ENCODE measurements at places on chromosomes 5 and 9. TPM values are rescaled to one million over a fixed set of nuclear protein-coding genes. Genes with fewer than 3 reads are reported as not detected.

The BTNL3 gene
- not detected for polyA plus RNA-seq

The ADGRV1 gene
- polyA plus RNA-seq: 0.92 TPM

GRCh38 chr9:70475211-70475610 is 60.8 kb upstream of the KLF9 start:
- DNase-seq: no peak

- no peak for DNase-seq
Measured at GRCh38 chr5:124124711-124125229, 612.8 kb downstream of the CSNK1G3 start.

DNA sequence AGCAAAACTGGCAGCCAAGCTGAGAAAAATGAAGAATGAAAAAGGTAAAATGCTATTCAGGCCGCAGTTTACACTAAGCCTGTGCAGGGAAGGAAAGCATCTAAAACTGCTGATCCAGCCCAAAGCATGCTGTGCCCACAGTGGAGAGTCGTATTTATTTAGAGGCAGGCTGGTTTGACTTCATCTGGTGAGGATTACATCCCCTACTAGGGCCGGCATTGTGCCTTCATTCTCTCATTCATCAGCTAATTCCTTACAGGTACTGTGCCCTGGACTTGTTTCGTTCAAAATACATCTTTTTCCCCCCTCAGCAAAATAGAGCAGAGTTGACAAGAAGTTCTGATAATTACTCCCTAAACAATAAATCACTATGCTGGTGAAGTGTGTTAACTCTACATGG is 137.5 kb upstream of the DAP start:
- no peak for DNase-seq

The OR13J1 gene
- 0.10 TPM for polyA plus RNA-seq

GRCh38 chr5:125057912-125058826 is 311.7 kb upstream of the ZNF608 start:
- DNase-seq: peak; percentile 61

GRCh38 chr9:105414947-105415661 is 32.7 kb upstream of the FSD1L start:
- peak; percentile 41 for DNase-seq

The IL31RA gene
- 0.94 TPM for polyA plus RNA-seq

The GARNL3 gene
- 15.8 TPM for polyA plus RNA-seq

DNA sequence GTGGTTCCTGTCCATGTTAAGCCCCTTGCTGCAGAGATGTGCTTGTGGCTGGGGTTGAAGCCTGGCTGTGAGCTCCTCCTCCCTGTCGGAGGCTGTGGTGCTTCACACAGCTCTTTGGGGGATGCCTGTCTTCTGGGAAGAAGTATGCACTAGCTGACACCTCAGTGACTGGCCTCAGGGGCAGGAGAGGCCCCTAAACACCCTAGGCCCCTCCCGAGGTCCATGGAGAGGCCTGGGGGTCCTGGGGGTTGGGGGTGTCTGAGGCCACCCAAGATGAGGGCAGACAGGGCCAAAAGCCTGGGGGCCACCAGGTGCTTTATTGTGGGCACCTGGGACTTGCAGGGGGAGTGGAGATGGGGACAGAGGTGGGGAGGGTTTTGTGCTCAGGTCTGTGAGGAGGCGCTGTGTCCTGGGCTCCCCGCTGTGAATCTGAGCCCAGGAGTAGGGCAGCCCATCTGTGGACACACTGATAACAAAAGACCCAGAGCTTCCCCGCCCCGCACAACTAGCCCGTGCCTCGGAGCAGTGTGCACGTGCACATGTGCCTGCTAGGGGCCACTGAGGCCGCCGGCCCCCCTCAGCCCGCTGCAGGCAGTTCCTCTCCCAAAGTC is 92.0 kb downstream of the PHF2 start:
- no peak for DNase-seq

GRCh38 chr9:107246259-107247254 is 36.5 kb upstream of the RAD23B start:
- DNase-seq: no peak

The UGCG gene
- polyA plus RNA-seq: 31.0 TPM

- no peak for DNase-seq
Measured at GRCh38 chr9:91783876-91784672, 166.0 kb downstream of the ROR2 start.

GRCh38 chr9:114366334-114367128 is 21.3 kb downstream of the AKNA start:
- no peak for DNase-seq

GRCh38 chr9:116686693-116687073 is 422 bp upstream of the TRIM32 start:
- peak; percentile 11 for DNase-seq

- no peak for DNase-seq
Measured at GRCh38 chr9:134620751-134621557, 20.6 kb upstream of the COL5A1 start.

GRCh38 chr9:70085241-70085640 is 41.6 kb downstream of the MAMDC2 start:
- DNase-seq: no peak

GRCh38 chr5:150289551-150290390 is at the start of gene CAMK2A:
TSS of gene CAMK2A (minus strand) at chr5:150289773. CDS start at chr5:150289625, 148 bp downstream.
- no peak for DNase-seq

DNA sequence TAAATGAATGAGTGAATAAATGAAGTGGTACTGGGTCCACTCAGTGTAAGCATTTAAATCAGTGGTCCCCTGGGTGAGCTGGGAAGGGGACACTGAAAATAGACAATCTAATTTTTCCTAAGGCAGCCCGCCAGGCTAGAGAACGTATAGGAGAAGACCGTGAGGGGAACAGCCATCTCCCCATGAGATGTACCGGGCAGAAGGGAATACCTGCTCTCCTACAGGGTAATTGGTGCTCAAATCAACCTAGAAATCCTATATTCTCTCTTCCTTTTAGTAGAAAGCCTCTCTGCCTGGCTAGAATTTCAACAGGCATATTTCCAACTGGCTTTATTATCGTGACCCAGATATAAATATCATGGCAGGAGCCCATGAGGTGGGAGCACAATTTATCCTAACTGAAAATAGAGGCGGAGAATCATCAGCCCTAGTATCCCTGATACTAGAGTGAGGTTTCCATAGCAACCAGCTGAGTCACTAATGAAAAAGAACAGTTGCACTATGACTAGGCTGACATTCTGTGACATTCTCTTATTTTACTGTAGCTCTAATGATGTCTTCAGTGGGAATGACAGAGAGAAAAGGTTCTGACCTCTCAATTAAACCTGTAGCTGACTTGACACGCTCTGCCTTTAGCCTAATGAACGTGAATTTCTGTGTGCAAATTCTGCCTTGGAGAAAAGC is 96.5 kb upstream of the CAST start:
- DNase-seq: no peak

- no peak for DNase-seq
Measured at GRCh38 chr9:71681708-71682272, 86.5 kb downstream of the CEMIP2 start.

The SLC6A3 gene
- not detected for polyA plus RNA-seq

DNA sequence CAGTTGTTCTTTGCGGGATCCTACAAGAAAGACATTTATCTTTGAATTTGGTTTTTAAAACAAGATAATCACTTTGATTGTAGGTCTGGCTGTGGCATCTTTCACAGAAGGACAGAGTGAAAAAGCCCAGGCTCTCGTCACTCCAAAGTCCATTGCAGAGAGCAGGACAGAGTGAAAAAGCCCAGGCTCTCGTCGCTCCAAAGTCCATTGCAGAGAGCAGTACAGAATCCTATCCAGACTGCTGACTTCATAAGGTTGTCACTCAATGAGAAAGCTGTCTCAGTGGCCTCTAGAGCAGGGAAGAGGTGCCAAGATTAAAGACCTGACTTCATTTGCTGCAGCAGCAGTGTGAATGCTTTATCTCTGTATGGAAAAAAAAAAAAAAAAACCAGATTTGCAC is 16.3 kb upstream of the GPX8 start:
- no peak for DNase-seq

DNA sequence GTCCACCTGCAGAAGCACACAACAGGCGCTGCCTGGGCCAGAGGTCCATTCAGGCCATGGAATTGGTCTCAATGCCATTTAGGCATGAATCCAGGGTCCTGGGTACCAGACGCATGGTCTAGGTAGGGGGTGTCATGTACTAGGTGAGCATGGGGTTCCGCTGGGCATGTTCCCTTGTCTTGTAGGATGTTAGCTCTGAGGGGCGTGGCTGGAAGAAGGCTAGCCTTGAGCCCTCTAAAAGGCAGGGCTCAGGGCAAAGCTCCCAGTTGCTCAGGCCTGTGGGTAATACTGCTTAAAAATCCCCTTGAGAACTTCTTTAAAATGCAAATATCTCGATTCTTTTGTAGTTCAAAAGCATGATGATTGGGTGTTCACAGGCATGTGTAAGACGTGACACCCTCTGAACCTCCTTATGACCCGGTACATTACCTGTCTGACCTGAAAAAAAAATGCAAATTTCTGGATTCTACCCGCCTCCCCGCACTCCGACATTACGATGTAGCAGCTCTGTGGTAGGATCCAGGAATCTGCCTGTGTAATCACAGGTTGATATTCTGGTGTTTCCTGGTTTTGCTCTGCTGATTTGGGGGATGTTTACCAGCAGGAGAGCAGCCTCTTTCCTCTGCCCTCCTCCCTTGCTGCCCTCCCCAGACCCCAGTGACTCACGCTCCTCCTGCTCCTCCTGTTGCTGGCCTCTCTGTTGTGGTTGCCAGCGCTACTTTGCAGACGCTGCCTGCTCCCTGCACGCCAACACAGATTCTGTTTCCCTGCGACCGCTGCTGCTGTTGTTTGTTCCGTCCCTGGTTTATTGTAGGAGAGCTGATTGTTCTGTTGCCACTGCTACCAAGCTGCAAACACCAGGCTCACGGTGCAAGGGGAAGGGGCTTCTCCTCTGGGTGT is 5.7 kb downstream of the TMC1 start:
- peak; percentile 32 for DNase-seq

DNA sequence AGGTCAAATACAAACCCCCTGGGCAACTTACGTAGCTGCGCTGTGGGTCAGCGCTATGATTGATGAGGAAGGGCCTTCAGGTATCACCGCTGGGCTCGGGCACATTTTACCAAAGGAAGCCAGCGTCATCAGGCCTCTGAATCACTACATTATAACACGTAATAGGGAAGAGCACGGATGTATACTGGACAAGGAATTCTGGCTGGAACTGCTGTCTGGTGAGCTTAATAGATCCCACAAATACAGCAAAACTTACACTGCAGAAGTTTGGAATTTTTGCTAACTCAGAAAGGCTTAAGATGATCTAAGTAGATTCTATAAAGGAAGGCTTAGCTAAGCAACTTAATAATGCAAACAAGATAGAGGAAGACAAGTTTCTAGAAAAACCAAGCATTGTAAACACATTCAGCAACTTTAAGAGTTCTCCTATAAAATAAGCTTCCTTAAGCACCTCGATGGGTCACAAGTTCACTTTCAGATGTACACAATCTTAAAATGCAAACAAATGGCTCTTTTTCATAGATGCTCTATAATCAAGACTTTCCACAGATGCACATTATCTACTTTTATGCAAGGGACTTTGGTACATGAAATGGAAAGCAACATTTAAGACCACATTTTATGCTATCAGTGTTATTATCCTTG is 360.1 kb upstream of the PANK3 start:
- DNase-seq: no peak

- no peak for DNase-seq
Measured at GRCh38 chr9:94584555-94584954, 9.1 kb downstream of the FBP2 start.

GRCh38 chr9:98732091-98732490 is 23.4 kb upstream of the GABBR2 start:
- DNase-seq: no peak

The CPLANE1 gene
- 17.9 TPM for polyA plus RNA-seq

The IFNK gene
- polyA plus RNA-seq: not detected

- DNase-seq: no peak
Measured at GRCh38 chr9:116550696-116551436, 136.2 kb upstream of the TRIM32 start.

GRCh38 chr5:29261213-29261612 is 1932.3 kb upstream of the CDH6 start:
- no peak for DNase-seq

- DNase-seq: no peak
Measured at GRCh38 chr5:168723037-168723436, 143.9 kb upstream of the PANK3 start.

The PALM2AKAP2 gene
- polyA plus RNA-seq: 30.6 TPM

GRCh38 chr9:93244510-93245436 is 60.8 kb downstream of the WNK2 start:
- no peak for DNase-seq

DNA sequence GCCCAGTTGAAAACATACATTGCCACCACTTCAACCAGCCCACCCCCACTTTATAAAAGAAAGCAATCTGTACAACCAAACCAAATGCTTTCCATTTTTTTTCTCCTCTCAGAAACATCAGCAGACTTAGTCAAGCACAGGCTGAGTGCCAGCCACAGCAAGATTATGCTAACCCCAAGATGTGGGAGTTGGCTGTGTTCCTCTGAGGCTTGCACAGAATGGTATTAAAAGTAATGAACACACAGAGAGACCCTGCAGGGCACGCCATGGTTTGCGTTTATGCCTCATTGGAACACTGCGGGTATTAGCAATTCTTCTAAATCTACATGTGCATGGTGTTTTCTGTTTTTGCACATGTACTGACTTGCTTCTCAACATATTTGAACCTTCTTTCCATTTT is 419.9 kb upstream of the GRAMD2B start:
- DNase-seq: no peak

DNA sequence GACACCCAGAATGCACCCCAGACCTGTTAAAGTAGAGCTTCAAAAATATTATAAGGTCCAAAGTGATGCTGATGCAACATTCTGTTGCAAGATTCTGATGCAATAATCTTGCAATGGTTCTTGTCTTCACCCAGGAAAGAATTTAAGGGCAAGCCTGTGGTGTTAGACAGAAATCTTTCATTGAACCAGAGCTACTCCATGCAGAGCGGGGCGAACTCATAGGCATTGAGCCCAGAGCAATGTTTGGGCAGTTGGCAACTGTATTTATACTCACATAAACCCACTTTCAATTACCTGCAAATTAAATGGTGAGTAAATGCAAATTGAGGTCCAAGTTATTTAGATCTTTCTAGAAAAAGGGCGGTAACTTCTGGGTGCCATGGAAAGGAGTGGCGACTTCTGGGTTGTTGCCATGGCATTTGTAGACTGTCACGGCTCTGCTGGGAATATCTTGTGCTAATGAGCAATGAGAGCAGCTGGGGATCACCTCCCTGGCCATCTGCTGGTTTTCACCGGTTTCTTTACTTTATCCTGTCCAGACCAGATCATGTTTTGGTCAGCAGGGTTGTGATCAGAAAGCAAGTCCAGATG is 163.4 kb downstream of the ICE1 start:
- no peak for DNase-seq

- DNase-seq: no peak
Measured at GRCh38 chr9:109476642-109477257, 21.4 kb downstream of the PTPN3 start.

DNA sequence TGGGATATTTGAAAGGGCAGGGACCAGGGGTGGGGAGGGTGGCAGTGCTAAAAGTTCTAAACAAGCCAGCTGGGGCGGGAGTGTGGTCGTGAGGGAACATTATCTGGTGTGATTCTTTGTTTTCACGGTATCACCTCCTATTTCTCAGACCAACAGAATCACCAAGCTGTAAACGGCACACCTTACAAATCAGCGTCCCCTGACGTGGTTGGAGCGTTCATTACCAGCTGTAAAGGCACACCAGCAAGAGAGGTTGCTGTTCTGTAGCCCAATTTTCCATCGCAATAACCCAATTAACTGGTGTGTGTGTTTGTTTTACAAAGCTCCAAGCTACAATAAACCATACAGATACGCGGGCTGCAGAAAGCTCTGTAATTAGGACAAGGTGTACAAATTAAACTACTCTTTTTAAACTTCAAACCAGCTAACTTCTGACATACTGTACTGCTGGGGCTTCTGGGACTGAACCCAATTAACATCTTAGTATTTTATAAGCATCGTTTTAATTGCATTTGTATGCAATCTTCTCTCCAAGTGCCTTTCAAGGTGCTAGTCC is 303.6 kb upstream of the CLINT1 start:
- DNase-seq: no peak

All from forelimb muscle (tissue), 1 donor.